ENCODE measurements at places on chromosomes 12 and 14. TPM values are rescaled to one million over a fixed set of nuclear protein-coding genes. Genes with fewer than 3 reads are reported as not detected.

PRH2 gene
- not detected for total RNA-seq

TAS2R9 gene
- not detected for total RNA-seq

LGR5 gene
- not detected for total RNA-seq

PZP gene
- not detected for total RNA-seq

DNA sequence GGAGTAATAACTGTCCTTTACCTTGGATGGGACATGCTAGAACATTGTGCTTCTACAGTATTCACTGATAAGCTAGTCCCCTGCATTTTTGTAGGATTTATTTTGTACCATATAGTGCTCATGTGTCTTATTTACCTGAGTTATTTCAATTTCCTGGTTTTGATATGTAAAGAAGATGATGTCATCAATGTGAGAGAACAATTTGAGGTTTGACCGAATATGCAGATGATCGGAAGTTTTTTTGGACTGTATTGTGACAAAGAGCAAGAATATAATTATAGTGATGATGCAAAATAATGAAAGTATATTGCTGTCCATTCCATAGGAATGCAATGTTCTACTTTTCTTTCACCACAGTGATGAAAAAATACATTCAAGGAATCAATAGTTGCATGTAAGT lies 114.8 kb downstream of the RERGL start:
- H3K4me3 ChIP-seq, result no peak overlapping the region
- H3K27me3 ChIP-seq, result no peaks in the 10 kb centered on the region
- H3K36me3 ChIP-seq, result no peaks in the 10 kb centered on the region
- no peak for DNase-seq

PLCZ1 gene
- total RNA-seq, result not detected

TEX52 gene
- total RNA-seq, result not detected

KIF21A gene
- 14.2 TPM for total RNA-seq

NPFF gene
- total RNA-seq, result not detected

- H3K4me1 ChIP-seq, result peaks cover 40% of the 10 kb centered on the region
- peak overlapping the region; percentile 88 for H3K27ac ChIP-seq
- no peak for DNase-seq
- H3K36me3 ChIP-seq, result peaks cover 6% of the 10 kb centered on the region
Measured at GRCh38 chr14:50520947-50521815, 11.2 kb downstream of the MAP4K5 start.

DNA sequence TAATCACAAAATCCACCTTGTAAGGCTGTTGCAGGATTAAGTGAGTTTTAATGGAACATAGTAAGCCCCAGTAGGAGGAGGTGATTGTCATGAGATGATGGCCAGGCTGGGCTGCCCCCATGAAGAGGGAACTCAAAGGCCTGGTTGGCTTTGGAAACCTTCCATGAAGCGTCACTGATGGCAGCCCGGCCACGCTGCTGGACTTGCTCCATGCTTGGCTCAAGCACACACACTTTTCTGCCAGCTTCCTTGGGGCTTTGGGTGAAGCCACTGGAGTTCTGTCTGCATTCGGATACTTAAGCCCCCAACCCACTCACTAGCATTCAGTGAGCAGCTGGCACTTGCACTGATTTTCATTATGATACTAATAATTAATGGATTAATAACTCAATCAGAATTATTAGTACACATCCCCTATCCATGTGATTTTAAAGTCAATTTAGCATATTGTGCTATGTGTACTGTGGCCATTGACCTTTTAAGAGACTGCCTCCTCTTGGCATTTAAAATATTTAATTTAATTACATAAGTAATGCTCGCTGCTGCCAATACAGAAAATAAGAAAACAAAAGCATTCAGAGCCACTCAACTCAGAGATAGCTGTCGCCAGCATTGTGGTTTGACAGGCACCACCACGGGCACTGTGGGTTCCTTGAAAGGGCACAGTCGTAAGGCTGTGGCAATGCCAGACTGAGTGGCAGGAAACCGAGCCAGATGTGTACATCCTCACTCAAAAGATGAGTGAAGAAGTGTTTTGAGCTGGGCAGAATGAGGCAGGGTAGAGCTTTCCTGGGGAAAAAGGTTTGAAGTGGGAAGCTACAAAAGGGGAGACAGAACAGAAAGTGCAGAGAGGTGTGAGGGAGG lies 15.9 kb downstream of the KRT85 start:
- peak; percentile 40 for DNase-seq
- H3K27me3 ChIP-seq, result peaks cover 34% of the 10 kb centered on the region
- H3K4me1 ChIP-seq, result peaks cover 16% of the 10 kb centered on the region
- H3K27ac ChIP-seq, result peak overlapping the region; percentile 51

AMN gene
- 2.3 TPM for total RNA-seq

- no peak overlapping the region for H3K4me3 ChIP-seq
- H3K4me1 ChIP-seq, result no peaks in the 10 kb centered on the region
Measured at GRCh38 chr12:32785557-32785956, 29.9 kb upstream of the YARS2 start.

CCDC38 gene
- not detected for total RNA-seq

DNA sequence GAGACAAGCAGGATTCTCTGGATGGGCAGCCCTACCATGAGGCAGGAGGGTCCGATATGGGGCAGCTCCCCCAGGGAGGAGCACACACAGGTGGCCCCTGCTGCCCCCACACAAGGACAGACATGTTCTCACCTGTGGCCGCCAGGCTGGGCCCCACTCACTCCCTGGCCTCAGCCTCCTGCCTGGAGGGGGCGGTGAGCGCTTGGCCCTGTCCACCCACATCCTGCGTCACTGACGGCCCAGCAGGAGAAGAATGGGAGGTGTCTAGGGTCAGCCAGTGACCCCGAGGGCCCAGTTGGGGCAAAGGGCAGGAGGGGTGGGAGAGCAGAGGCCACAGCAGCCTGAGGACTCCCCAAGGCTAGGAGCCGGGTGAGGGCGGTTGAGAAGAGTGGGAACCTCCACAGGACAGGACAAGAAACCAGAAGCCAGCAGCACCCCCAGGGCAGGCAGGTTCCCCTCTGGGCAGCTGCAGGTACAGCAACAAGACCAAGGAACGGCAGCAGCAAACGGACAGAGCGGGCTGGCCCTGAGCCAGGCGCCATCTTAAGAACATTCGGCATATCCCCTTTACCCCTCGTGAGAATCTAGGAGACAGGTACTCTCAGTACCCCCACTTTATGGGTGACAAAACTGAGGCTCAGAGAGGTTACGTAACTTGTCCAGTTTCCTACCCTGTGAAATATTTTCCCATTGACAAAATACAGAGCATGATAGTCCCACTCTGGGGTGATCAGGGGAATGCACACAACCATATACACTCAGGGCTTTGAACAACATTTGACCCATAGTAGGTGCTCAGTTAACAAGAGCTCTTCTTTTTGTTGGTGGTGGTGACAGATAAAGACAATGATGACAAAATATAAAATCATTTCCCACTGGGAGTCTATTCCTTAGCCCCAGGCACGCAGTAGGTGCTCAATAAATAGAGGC lies 74.3 kb downstream of the NCOR2 start:
- H3K4me3 ChIP-seq, result peak overlapping the region; percentile 21
- peak overlapping the region; percentile 88 for H3K27ac ChIP-seq
- peaks cover 32% of the 10 kb centered on the region for H3K4me1 ChIP-seq
- DNase-seq, result no peak

GRCh38 chr12:100668945-100669536 lies 95.6 kb downstream of the GAS2L3 start:
- DNase-seq, result no peak
- peaks cover 52% of the 10 kb centered on the region for H3K27me3 ChIP-seq
- no peak overlapping the region for H3K27ac ChIP-seq
- H3K4me1 ChIP-seq, result no peaks in the 10 kb centered on the region

GRCh38 chr12:45131506-45131905 lies 80.6 kb upstream of the DBX2 start:
- H3K4me3 ChIP-seq, result no peak overlapping the region
- H3K36me3 ChIP-seq, result peaks cover 3% of the 10 kb centered on the region
- no peak overlapping the region for H3K27ac ChIP-seq

DNA sequence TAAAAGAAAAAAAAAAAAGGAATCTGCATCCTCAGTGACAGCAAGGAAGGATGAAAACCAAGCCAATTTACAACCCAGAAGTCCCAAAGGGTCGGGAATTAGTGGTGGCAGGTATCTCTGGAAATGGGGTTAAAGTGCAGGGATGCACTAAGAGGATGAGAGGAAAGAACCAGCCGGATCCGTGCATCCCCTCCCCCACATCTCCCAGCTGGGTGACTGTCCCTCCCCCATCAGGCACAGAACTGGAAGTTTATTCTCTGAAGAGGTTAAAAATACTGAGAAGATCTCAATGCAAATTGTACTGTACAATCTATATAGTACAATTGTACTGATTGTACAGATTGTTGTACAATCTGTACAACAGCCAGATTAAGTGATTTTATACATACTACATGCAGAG lies 15.4 kb downstream of the CLMN start:
- no peaks in the 10 kb centered on the region for H3K4me1 ChIP-seq
- no peak overlapping the region for H3K4me3 ChIP-seq
- no peak overlapping the region for H3K27ac ChIP-seq

- H3K4me3 ChIP-seq, result no peak overlapping the region
- H3K4me1 ChIP-seq, result no peaks in the 10 kb centered on the region
- H3K36me3 ChIP-seq, result no peaks in the 10 kb centered on the region
- no peak overlapping the region for H3K27ac ChIP-seq
Measured at GRCh38 chr12:128542844-128543243, 275.9 kb downstream of the TMEM132C start.

C12orf50 gene
- not detected for total RNA-seq

DNA sequence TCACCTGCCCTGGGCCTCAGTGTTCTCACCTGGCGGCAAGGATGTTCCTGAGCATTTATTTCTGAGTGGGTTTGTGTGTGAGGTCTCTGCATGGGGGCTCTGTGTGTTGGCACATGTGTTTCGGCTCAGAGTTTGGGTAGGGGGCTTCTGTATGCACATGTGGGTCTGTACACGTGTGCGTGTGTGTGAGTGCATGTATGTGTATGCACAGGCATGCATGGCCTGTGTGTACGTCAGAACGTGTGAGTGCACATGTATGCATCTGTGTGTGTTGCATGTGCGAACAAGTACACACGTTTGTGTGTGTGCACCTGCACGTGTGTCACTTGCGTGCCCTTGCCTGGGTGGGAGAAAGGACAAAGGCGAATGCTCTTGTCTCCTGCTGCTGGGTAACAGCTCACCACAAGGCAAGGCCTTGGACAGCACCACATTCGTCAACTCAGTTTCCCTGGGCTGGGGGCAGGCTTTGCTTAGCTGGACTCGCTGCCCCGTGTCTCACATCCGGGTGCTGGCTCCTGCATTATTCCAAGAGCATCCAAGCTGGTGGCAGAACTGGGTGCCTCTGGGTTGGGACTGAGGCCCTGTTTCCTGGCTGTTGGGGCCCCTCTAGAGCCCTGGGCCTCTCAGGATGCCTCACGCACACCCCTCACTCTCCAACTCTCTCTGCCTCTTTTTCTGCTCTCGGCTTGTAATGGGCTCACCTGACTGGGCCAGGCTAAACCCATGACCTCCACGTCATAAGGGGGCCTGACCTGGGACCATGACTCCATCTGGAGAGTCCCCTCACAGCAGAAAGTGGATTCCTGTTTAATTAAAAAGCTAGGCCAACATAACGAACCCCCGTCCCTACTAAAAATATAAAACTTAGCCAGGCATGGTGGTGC lies 153.6 kb upstream of the C14orf180 start:
- no peak overlapping the region for H3K27ac ChIP-seq
- DNase-seq, result no peak
- H3K36me3 ChIP-seq, result peaks cover 3% of the 10 kb centered on the region
- H3K4me3 ChIP-seq, result no peak overlapping the region

DNA sequence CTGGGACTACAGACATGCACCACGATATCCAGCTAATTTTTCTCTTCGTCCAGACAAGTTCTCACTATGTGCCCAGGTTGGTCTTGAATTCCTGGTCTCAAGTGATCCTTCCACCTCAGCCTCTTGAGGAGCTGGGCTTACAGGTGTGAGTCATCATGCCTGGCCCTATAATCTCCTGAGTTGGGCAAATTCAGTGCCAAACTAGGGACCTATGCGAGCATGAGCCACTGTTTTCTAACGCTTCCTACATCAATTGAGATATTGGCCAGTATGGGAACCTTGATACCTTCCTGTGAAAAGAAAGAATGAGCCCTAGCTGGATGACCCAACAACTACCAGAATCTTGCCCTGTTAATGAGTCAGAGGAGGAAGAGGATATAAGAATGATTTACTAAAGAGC lies 585.2 kb downstream of the C12orf50 start:
- H3K27me3 ChIP-seq, result no peaks in the 10 kb centered on the region
- H3K27ac ChIP-seq, result no peak overlapping the region
- H3K4me1 ChIP-seq, result no peaks in the 10 kb centered on the region
- no peaks in the 10 kb centered on the region for H3K36me3 ChIP-seq

DNA sequence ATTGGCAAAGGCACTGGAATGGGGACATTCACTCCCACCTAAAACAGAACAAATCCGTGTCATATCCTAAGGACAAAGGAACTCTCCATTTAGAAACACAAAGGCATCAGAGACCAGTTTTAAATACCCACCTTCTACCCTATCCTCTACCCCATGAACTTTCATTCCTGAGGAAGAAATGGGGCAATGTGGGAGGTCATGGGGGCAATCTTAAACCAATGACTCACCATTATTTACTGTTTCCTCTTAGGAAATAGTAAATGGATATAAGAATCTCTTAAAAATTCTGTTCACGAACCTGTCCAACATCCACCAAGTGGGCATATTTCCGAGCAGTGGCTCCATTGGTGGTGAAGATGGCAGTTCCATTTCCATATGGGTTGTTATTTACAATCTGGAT lies 19.4 kb downstream of the ALDH6A1 start:
- no peaks in the 10 kb centered on the region for H3K4me1 ChIP-seq
- no peak overlapping the region for H3K27ac ChIP-seq
- H3K36me3 ChIP-seq, result peaks cover 8% of the 10 kb centered on the region
- no peak for DNase-seq
